Esophagus muscularis mucosa (tissue), 4 donors: ENCODE measurements at places on chromosomes 13 and 19. TPM values are rescaled to one million over a fixed set of nuclear protein-coding genes. Genes with fewer than 3 reads are reported as not detected.

Gene TPTE2
- total RNA-seq = not detected

DNA sequence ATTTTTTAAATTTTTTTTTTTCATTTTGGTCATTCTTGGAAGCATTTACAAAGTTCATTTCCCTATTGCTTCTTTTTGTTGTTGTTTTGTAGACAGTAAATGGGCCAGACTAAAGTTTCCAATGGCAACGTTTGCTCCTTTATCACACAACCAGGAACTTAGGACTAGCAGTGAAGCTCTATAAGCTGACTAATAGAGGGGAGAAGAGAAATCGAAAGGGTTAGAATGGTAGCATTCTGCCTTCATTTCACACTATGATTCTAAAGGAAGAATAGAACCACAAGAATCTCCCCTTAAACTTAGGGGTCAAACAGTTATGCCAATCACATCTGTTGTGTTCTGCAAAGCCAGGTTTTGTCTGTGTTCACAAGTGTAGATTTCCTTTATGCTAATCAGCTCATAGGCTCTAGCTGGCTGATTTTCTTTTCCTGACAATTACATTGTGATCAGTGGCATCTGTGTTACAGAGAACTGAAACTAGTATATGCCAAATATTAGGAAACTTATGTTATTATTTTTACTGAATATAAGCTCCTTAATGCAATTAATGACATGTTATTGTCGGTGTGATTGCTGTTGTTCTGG lies 467.3 kb downstream of the DACH1 start:
- no peak for DNase-seq

DNA sequence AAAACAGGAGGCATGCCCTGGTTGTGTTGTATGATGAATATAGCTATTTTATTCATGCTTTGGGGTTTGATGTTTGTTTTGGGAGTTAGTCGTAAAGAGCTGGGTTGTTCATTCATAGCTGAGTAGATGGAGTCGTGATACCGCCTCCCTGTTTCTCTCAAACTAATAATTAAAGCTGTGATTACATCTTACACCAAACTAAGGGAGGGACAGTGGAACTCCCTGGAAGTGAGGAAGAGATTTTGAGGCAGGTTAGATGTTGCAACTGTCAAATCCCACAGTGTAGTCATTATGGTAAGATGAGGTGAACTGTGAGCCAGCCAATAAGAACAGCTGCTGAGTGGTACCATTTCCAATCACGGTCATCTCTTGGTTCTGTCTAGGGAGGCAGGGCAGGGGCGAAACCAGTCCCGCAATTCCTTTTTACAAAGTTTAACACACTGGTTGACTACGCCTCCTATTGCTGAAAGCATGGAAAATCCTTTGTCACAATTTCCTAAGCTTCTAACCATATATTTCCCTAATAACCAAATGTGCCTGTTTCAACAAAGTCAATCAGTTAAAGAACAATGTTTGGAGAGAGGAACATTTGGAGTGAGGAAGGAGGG lies 207.6 kb upstream of the SERP2 start:
- peak; percentile 39 for DNase-seq

DNA sequence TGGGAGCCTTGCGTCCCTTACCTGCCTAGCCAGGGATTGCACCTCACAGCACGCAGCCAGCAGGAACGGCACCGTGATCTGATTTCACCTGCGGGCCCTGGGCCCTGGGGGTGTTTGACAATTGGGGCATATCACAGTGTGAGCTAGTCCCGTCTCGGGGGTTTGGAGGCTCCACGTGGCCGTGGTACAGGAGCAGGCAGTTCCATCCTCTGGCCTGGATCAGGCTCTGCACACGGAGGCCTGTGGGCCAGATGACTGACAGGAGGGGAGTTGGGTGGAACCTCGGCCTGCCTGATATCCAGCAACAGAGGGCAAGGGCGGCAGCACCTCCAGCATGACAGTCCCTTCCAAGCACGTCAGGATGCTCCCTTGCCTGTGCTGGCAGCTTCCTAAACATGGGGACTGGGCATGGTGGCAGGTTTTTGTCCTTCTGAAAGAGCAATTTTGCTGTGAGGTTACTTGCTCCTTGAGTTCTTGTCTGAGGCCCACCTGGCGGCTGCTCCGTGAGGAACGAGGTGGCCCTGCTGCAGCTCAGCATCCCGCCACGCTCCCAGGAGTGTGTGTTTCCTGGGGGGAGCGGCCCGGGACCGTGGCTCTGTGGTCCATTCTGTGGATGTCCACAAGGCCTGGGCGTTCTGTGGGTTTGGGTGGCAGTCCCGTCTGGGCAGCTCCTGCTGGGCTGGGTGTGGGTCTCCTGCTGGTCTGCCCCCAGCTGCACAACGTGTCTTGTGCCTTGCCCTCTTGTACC lies 6.3 kb upstream of the RPS15 start:
- DNase-seq = no peak

DNA sequence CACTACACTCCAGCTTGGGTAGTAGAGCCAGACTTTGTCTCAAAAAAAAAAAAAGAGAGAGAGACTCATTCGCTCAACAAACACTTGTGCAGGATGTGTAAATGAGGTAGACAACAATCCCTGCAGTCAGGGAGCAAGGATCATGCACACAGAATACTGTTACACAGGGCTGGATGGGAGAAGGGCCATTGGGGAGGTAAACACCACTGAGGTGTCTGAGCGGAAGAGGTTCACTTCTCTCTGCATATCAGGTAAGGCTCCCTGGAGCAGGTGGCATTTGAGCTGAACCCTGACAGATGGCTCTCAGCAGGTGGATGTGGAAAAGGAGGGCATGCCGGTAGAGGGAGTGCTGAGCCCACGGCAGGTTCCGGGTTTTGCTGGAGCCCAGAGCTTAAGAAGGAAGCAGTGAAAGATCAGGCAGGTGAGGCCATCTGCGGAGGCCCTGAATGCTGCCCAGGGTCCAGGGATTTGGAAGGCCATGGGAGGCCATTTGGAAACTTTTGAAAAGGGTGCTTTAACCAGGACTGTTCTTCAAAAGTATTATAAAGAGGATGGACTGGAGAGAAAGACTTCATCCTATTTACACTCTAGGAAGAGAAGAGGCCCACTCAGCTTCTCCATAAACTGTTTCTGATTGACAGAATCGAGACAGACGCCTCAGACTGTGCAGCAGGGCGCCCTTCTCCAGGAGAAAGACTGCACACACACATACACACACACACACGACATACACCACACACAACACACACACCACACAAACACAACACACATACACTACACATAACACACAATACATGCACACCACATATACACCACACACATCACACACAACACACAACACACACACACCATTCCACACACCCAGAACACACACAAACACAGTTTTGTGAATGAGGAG lies 199.4 kb downstream of the USP12 start:
- no peak for DNase-seq
